ENCODE measurements at places on chromosomes 13 and 19. TPM values are rescaled to one million over a fixed set of nuclear protein-coding genes. Genes with fewer than 3 reads are reported as not detected.

NLRP9 gene
- not detected for total RNA-seq

TNFRSF19 gene
- total RNA-seq = 47.7 TPM

GRCh38 chr13:36385489-36385888 lies 39.3 kb upstream of the SPART start:
- no peak for DNase-seq

- no peak for DNase-seq
These were observed 368.3 kb downstream of the IRS2 start for GRCh38 chr13:109418111-109418510.

DNA sequence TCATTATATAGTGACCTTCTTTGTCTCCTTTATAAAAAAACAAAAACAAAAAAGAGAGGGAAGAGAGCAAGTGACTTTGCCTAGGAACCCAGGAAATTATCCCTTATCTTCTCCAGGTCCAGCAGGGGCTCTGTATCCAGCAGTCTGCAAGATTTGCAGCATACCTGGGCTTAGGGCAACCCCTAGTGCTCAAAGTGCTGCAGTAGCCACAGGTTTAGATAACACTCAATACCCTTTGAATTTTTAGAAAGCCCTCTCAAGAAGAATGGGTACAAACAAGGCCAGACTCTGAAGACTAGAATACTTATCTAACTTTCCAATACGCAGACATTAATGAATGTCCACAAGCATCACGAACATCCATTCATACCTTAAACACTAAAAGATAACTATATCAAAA lies 43.2 kb downstream of the CCNA1 start:
- peak; percentile 33 for DNase-seq

LILRA6 gene
- not detected for total RNA-seq

- peak; percentile 54 for DNase-seq
These were observed 693 bp downstream of the XPO4 start for GRCh38 chr13:20901668-20902437.

DNA sequence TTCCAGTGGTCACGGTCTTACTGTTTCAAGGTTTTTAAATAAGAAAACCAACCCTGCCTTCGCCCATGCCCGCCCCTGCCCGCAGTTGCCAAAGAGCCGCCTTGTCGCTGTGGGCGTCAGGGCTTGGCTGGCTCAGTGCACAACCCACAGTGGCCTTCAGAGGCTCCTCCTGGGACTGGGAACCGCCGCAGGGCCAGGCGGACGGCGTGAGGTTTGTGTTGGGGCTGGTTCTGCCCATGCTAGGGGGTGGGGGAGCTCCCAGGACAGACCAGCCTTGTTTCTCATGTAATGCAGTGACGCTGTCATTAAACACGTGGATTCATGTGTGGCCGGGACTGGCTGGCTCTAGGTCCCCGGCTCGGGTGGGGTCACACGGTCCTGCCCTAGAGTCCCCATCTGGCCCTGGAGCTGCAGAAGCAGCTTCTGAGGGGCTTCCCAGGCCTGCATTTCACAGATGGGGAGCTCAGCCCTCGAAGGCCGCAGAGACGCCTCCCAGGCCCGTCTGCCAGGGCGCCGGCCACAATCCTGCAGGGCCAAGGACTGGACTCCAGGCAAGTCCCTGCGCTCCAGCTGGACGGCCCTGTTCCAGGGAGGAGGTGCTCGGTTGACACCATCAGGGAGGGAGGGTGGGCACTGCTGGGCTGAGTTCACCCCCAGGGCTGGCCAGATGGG lies 2.4 kb upstream of the TEKTIP1 start:
- DNase-seq = no peak

PDE4C gene
- 1.4 TPM for total RNA-seq

DNA sequence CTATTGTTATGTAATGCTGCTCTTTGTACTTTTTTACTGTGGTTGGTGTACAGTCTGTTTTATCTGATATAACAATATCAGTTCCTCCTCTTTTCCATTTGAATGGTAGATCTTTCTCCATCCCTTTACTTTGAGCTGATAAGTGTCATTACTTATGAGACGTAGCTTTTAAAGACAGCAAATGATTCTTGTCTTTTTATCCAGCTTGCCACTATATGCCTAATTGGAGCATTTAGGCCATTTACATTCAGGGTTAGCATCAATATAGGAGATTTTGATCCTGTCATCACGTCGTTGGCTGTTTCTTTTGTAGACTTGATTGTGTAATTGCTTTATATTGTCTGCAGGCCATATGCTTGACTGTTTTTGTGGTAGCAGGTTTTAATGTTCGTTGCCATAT lies 894.2 kb upstream of the ATXN8OS start:
- DNase-seq = no peak

- no peak for DNase-seq
These were observed 61.1 kb downstream of the SERP2 start for GRCh38 chr13:44434766-44435141.

GRCh38 chr19:3036119-3036976 lies 7.3 kb upstream of the TLE2 start:
- DNase-seq = peak; percentile 85

SHC2 gene
- 9.0 TPM for total RNA-seq

- DNase-seq = no peak
These were observed 406.2 kb downstream of the EFNB2 start for GRCh38 chr13:106129273-106129672.

DNA sequence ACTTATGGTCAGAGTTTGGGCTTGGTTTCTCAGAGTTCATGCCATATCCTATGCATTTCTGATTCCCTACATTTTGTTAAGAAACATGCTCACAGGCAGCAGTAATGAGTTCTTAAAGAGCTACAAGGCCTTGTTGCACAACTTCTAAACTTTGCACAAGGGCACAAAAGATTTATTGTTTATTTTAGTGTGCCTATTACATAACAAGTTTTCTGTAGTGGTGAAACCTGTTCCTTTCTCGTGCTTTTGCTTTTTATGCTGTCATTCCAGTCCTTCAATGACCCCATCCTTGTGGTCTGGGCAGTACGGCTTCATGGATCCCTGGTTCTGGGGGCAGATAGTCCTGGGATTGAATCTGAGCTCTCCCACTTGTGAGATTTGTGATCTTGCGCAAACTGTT lies 17.8 kb downstream of the ZNF507 start:
- DNase-seq = peak; percentile 89

EMC10 gene
- total RNA-seq = not detected

DNA sequence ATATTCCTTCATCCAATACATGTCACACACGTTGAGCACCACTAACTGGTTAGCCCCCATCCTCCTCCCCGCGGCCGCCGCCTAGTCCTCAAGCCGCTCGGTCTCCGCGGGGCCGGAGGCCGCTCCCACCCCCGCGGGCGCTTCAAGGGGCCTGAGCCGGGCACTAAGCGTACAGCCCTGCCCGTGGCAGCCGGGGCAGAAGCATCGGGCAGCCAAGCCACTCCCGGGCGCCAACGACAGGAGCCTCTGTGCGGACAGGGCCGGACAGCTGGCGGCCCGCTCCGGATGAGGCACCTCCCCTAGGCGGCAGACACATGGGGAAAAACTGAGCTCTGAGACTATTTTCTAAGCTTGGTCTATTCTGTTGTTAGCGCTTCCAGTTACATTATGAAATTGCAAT lies 2.8 kb upstream of the ZNF543 start:
- DNase-seq = no peak

NBEA gene
- total RNA-seq = 2.7 TPM

FAAP24 gene
- 6.0 TPM for total RNA-seq

FBXO17 gene
- total RNA-seq = 22.1 TPM

- DNase-seq = peak; percentile 71
These were observed 4.8 kb downstream of the RPS16 start for GRCh38 chr19:39430675-39431593.

KIR3DL2 gene
- total RNA-seq = not detected

ZNF85 gene
- total RNA-seq = 3.7 TPM

DNA sequence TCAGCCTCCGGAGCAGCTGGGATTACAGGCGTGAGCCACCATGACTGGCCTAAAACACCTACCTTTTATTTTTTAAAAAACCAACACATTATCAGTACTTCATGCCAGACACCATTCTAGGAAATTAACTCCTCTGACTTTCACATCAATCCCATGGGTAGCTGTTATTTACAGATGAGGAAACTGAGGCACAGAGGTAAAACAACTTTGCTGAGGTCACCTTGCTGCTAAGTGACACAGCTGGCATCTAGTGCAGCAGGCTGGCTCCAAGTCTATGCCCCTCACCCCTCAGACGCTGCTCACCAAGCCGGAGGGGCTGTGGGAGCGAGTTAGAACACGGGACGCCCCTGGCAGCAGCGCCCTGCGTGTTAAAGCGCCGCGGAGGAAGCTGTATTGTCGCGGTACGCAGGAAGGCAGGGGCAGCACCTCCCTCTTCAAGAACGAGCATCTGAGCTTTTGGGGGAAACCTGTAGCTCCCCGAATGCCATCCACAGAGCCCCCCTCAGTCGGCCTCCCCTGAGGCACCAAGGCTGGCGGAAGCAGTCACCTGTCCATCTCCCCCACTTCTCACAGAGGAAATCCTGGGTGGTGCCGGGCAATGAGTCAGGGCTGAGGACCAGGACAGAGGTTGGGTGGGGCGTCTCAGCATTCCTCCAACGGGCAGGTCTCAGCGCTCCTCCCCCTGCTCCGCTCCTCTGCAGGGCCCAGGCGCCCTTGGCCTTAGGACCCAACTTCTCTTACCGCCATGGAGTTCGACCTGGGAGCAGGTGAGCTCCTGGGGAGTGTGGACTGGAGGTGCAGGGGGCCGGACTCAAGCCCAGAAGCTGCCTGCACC lies at the start of gene C19orf33:
TSS of gene C19orf33 (plus strand) at position 735 of the 835 bp plus-strand sequence. CDS start at position 746, 11 bp downstream.
- no peak for DNase-seq

GRCh38 chr13:75512253-75512652 lies 25.4 kb downstream of the COMMD6 start:
- no peak for DNase-seq

AMER2 gene
- not detected for total RNA-seq

DNA sequence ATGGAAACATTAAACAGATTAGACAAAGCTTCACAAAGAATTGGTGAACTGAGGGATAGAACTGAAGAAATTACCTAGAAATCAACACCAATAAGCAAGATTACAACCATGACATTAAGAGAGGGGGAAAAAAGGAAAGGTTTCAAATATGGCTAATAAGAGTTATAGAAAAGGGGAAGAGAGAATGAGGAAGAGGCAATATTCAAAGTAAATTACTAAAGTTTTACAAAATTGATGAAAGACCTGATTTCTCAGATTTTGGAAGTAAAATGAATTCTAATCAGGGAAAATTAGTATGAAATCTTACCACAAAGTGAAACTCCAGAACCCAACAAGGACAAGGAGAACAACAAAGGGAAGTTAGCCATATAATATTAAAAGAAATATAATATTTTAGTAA lies 187.4 kb downstream of the NBEA start:
- no peak for DNase-seq

- peak; percentile 48 for DNase-seq
These were observed 11.2 kb upstream of the N4BP2L2 start for GRCh38 chr13:32549788-32550187.

- DNase-seq = peak; percentile 16
These were observed 303.6 kb upstream of the ZNF507 start for GRCh38 chr19:32041681-32042292.

DNA sequence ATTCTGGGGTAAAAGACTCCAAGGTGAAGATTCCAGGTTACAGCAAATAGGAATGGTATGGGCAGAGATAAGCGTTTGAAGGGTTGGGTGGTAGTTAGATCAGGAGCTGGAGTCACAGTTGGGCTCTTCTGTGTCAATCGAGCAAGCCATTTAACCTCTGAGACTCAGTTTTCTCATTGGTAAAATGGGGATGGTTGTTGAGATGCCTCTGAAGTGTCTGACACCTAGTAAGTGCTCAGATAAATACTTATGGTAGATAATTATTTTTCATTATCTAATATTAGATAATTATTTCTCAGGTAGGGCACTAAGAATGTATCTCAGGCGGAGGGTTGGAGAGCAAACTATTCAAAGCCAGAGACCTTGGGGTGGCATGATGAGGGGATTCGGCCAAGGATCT lies 7.8 kb downstream of the LTBP4 start:
- no peak for DNase-seq

DNA sequence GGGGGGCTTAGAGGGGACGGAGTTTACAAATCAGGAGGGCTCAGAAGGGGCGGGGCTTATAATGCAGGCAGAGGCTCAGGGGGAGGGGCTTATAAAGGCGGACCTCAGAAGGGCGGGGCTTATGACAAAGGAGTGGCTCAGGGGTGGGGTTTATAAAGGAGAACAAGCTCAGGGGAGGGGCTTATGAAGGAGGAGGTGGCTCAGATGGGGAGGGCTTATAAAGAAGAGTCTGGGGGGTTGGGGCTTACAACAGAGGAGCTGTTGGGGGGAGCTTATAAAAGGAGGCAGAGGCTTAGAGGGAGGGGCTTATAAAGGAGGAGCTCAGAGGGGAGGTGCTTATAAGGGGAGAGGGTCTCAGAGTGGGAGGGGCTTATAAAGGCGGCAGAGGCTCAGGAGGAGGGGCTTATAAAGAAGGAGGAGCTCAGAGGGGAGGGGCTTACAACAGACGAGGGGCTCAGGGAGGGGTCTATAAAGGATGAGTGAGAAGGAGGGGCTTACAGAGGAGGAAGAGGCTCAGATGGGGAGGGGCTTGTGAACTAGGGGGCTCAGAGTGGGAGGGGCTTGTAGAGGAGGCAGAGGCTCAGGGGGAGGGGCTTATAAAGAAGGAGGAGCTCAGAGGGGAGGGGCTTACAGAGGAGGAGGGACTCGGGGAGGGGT lies 1.0 kb downstream of the SMIM24 start:
- DNase-seq = no peak

IL11 gene
- total RNA-seq = 2.9 TPM

DNA sequence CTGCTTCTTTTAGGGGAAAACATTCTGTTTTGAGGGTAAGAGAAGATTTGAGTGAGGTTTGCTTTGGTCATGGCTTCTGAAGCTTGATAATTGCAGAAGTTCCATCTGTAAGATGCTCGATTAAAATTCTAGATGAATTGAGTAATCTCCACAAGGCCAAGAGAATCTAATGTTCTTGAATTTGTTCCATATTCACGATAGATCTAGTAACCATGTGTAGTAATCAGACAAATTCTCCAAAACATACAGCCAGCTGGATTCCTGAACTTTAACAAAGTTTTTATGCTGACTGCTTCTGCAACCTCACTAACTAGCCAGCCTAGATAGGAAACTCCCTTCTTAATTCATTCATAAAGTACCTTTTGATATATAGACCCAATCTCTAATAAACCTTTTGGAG lies 92.7 kb downstream of the COL4A2 start:
- no peak for DNase-seq

NEK5 gene
- total RNA-seq = 0.22 TPM

GRCh38 chr19:49574206-49574755 lies 6.1 kb downstream of the NOSIP start:
- DNase-seq = no peak

Measured in HepG2 (cell line).